ENCODE measurements at places on chromosomes 11 and 22.

- no peak for DNase-seq
These were observed 15.8 kb downstream of the OR8D1 start for GRCh38 chr11:124297921-124298320.

- no peak for DNase-seq
These were observed 3.2 kb downstream of the CHRM1 start for GRCh38 chr11:62917906-62918502.

DNA sequence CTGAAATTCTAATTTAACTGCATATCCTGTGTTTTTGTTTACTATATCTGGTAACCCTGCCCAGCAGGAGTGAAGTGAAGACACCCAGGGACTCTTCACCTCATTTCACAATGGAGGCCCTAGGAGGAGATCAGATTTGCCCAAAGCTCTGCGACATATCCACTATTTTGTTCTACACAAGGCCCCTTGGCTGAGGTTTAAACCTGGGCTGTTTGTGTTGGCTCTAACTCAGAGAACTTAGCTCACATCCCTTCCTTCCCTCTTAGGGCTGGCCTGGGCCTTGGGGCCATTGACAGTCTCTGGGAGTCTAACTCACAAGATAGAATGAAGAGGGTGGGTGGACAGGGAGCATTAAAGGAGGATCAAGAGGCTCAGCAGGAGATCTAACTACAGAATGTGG, 8.2 kb upstream of the PLA2G3 start:
- DNase-seq = no peak

GRCh38 chr22:27136596-27136995, 479.2 kb downstream of the MIAT start:
- DNase-seq = no peak

DNA sequence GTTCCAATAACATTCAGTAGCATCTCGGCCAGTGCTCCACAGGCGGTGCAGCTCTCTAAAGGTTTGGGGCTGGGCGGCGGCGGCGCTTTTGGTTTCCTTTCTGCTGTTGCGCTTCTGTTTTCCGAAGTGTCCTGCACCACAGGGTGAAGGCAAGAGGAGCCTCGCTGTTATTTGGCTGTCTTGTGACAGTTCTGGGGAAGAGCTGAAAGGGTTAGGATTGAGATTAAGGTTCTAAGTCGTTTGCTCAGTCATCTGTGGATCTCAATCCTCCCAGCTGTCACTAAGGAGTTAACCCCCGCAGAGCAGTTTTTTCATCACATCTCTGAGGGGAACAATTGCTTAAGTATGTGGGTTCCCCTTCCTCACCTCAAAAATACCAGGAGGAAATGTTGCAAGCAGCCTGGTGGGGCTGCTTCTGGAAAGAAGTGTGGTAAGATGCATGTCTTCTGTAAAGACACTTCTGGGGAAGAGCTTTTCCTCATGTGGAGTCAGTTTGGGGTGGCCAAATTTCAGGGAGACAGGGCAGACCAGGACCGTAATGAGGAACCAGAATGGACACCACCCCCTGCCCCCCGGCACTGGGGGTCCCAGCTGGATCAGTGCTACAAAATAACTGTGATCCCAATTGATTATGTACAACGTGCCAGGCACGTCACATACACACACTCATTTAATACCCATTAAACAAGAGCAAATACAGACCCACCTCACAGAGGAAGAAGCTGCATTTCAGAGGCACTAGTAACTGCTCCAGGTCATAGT, 14.2 kb downstream of the TMEM121B start:
- DNase-seq = no peak

DNA sequence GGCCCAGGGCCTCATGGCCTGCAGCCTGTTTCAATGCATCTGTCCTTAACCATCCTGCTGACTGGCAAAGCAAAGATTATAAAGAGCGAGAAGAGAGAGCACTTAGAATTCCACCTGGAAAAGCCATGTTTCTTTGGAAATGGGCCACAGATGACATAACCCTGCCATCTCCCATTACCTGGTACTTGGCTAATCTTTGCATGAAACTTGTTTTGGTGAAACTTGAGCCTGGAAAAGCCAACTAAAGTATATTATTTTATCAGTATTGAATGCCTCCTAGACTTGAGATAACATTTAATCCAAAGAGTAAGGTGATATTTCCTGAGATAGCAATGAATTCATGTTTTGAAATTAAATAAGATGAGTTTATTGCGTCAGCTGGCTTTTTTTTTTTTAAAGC, 72.6 kb downstream of the NAV2 start:
- DNase-seq = no peak

DNA sequence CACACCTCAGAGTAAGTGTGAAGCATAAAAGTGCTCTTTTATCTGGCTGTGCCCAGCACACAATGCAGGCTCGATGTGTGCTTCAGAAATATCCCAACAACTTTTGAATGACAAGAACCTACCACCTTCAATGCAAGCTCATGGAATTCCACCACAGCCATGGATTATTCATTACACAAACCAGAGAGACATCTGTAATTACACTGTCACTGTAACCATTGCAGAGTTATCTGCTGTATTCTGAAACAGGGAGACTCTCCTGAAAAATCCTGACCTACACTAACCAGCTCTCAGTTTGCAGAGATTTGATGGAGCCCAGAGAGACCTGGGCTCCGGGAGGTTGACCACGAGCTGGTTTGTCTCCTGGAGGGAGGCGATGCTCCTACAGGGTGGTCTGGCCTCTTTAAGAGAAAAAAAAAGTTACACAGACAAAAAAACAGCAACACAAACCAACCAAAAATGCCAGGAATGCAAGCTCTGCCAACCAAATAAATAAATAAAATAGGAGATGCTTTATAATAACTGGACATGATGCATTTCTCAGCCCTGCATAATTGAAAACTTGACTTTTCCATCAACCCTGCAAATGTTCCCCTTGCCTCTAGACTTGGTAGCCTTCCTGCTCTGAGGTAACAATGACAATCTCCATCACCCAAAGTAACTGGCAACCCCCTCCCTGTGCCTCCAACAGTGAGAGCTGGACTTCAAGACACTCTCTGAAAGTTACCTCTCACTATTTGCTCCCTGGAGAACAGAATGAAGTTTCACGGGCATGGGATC, 69.7 kb downstream of the ETS1 start:
- DNase-seq = no peak

GRCh38 chr22:34914846-34915245, 151.1 kb upstream of the ISX start:
- DNase-seq = no peak

- peak; percentile 10 for DNase-seq
These were observed 30.0 kb upstream of the CABP7 start for GRCh38 chr22:29689880-29690213.

DNA sequence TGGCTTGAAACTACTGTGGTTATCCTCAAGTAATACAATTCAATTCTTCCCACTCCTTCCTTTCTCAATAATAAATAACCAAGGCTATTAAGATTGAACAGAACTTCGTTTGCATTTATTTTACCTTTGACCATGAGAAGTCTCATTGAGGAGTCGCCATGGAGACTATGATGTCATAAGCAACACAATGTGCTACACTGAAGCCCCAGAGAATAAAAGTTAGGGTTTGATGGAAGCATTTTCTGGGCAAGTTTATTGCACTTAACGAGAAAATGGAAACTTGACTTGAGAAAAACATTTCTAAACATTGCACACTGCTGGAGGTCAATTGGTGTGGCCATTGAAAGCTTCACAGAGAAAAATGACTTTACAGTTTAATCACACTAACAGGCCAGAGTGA, 121.5 kb downstream of the FAM76B start:
- DNase-seq = no peak

- DNase-seq = no peak
These were observed 4.5 kb downstream of the FOXR1 start for GRCh38 chr11:118975771-118976709.

GRCh38 chr11:82794490-82794889, 60.8 kb upstream of the FAM181B start:
- DNase-seq = no peak

DNA sequence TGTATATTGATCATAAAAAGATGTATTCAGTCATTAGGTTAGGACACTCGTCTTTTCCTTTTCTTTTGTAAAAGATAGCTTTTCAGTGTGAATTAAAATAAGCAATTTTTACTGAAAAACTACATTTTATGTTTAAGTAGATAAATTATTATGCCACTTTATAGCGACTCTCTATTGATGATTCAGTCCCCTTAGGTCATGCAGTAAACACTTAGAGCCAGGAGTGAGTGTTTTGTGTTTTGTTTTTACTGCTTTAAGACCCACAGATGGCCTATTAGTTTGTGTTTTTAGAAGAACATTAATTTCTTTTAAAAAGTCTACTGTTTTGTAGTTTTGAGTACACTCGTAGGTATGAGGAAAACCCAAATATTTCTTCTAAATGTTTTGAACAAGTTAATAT, 86.6 kb downstream of the YAP1 start:
- DNase-seq = no peak

Measured in CD4-positive, alpha-beta T cell treated with Interleukin-15 for 4 hours (primary cell).